Esophagus mucosa (tissue), 1 donor: ENCODE measurements at places on chromosomes 12 and 14. TPM values are rescaled to one million over a fixed set of nuclear protein-coding genes. Genes with fewer than 3 reads are reported as not detected.

- ATAC-seq = no peak
These were observed 536 bp downstream of the PARPBP start for GRCh38 chr12:102120564-102120873.

- no peak for ATAC-seq
These were observed 37.8 kb downstream of the ANAPC7 start for GRCh38 chr12:110365489-110366320.

- no peak for ATAC-seq
These were observed 1.2 kb downstream of the RAB15 start for GRCh38 chr14:64970776-64971477.

- no peak for ATAC-seq
These were observed 2.6 kb downstream of the YLPM1 start for GRCh38 chr14:74765721-74766120.

- ATAC-seq = no peak
These were observed 151.4 kb upstream of the NUDT4 start for GRCh38 chr12:93226361-93226760.

GRCh38 chr12:124369055-124369826 lies 74.3 kb downstream of the RFLNA start:
- ATAC-seq = peak; percentile 56

DNA sequence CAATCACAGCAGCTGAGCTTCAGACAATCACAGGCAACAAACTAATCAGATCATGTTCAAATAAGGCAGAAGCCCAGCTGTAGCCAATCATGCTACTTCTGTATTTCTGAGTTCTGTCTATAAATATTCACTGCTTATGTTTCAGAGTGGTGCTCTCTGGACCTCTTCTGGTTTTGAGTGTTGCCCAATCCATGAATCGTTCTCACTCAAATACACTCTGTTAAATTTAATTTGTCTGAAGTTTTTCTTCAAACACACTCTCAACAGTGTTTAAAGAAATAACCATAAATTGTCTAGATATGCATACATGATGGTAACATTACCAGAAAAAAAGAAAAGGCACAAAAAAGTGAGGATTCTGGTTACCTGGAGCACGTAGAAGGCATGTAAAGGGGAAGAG lies 77.9 kb upstream of the BBS10 start:
- ATAC-seq = no peak

DNA sequence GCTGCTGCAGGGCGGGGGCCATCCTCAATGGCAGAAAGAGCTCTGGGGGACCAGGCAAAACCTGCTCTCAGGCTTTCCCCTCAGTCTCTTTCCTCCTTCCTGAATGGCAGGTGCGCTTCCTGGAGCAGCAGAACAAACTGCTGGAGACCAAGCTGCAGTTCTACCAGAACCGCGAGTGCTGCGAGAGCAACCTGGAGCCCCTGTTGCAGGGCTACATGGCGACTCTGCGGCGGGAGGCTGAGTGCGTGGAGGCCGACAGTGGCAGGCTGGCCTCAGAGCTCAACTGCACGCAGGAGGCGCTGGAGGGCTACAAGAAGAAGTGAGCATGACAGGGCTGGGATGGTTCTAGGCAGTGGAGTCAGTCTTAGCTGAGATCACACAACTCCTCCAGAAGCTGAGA lies 22.9 kb upstream of the KRT83 start:
- no peak for ATAC-seq

The FAR2 gene
- 1.1 TPM for total RNA-seq

The NTF3 gene
- 2.0 TPM for total RNA-seq

The MSI1 gene
- total RNA-seq = 0.28 TPM

The PROX2 gene
- total RNA-seq = not detected
